SK-N-MC (cell line): ENCODE measurements at places on chromosomes 11 and 22.
A peak's percentile ranks its signal among the peaks of the same experiment; 100 is the strongest.

GRCh38 chr11:36453678-36454077 is 56.4 kb downstream of the TRAF6 start:
- no peak for DNase-seq

DNA sequence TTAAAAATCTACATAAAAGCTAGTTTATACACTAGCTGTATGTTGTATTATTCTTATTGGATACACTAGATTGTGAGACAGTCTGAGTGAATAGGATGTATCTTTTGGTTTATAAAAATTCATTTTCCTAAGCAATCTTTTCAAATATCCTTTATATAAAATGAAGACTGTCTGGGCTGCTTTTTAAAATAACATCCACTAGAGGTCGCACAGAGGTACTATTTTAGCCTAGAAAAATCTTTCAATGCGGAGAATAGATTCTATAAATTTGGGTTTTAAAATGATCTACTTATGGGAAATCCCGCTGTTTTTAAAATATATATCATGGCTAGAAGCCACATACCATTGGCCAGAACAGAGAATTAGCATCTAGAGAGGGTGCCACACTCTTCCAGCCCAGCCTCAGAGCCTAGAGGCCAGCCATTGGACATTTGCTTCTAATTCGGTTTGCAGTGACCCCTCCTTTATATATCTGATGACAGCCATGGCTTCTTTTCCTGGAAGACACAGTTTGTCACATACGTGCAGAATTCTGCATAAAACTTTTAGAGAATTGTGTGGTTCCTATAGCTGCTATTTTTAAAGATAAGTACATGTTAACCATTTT is 7.3 kb downstream of the C11orf97 start:
- peak; percentile 20 for DNase-seq

DNA sequence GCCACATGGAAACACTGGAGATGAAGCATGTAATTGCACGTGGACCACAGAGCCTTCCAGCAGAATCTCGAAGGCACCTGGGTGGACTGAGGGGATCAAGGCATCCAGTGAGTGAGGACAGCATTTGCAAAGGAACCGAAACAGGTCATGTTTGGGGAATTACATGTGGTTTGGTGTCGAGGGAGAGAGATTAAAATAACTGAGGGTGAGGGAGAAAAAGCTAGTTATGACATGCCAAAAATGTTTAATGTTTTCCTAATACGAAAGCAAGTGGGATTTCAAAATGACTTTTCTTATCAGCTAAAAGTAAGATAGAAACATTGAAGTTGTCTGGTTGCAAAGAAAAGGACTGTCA is 157.1 kb downstream of the BLID start:
- no peak for DNase-seq

DNA sequence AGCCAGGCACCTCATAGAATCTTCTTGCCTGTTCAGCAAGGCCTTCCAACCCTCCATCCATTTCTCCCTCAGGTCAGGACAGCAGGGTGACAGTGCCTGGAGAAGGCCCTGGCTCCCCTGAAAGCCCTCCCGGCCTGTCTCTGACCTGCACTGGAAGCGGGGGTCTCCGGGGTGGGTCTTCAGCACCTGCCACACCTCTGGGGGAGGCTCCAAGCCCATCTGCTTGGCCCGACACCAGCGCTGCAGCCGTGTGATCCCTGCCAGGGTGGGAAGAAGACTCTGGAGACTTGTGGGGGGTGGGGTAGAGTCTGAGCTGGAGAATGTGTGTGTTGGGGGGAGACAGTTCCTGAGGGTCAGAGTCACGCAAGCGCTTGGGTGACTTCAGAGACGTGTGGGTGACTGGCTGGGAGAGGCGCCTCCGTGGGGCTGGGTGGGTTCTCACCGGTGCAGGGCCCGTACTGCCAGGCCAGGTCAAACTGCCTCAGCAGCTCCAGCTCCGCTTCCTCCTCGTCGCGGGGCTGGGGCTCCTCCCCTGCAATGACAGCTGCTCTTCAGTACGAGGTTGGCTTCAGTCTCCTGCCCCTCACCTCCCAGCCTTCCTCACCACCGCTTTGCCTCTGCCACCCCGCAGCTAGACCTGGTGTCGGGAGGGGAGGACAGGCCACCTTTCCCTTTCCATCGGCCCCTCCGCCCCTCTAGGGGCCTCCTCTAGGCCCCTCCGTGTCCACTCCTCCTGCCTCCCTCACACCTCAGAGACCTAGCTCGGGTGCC is 615 bp downstream of the POLD4 start:
- no peak for DNase-seq

- no peak for DNase-seq
These were observed 68.0 kb upstream of the PRDM11 start for GRCh38 chr11:45078236-45079074.

- DNase-seq, result no peak
These were observed 24.6 kb upstream of the ZDHHC13 start for GRCh38 chr11:19092342-19092741.

- DNase-seq, result no peak
These were observed 11.5 kb upstream of the RRAS2 start for GRCh38 chr11:14370496-14370895.

- DNase-seq, result no peak
These were observed 404.5 kb downstream of the INSC start for GRCh38 chr11:15519124-15519791.

GRCh38 chr11:86152006-86152862 is 83.3 kb upstream of the PICALM start:
- no peak for DNase-seq

DNA sequence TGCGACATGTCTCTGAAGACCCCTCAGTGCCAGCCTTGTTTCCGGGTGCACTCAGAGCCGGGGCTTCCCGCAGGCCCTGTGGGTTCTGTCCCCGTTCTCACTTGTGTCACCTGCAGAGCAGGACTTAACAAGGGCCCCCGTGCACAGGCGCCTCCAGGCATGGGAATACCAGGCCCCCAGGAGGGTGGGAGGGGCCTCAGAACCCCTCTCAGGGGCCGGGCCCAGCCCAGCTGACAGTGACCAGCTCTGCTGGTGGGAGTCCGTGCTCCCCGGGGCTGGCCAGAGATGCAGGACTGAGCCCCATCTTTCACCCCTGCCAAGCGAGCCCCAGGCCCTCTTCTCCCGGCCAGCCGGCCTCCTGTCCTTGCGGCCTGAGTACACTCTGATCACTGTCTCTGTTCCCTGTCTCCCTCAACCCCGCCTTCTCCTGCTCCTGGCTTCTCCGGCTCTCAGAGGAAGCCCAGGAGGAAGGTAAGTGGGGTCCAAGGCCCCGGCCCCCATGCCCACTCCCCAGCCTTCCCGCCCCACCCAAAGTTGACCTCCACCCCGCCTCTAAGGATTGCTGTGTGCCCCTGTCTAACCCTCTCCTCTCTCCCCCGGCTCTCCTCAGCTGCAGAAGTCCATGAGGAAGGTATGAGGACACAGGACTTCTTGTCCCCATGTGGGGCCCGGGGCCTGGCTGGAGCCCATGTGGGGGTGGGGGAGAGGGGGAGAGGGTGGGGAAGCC is 5.3 kb downstream of the TNNT3 start:
- DNase-seq, result no peak

DNA sequence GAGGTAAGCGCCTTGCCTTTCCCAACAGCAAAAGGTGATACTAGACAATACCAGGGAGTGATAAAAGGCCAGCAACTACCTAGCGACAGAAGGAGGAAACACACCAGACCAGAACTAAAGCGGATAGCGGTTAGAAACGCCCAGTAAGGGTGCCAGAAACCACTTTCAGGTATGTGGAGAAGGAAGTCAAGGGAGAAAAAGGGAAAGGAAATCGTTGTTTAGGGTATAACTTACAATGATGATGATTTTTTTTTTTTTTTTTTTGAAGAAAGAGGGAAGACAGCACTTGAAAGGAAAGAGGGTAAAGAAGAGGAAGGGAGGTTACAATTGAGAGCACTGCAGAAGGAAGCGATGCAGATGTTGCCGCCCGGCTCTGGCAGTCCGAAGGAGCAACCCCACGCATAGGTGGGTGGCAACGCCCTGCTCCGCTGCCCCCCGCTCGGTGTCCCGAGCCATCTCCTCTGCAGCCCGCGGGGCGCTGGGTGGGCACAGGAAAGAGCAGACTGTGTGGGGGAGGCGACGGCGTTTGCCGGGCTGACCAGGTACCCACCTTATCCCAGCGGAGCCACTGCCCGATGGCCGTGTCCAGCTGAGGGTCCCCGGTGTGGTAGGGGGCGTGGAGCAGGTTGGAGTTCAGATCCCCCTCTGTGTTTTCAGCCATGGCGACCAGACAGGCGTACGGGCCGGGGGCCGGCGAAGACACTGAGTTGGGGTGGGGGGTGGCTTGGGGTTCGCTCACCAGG is 561 bp downstream of the PGM2L1 start:
- DNase-seq, result no peak

- no peak for DNase-seq
These were observed 56.7 kb upstream of the CLPB start for GRCh38 chr11:72491001-72491400.

- no peak for DNase-seq
These were observed 9.7 kb downstream of the PDGFB start for GRCh38 chr22:39234867-39235687.

GRCh38 chr22:32644252-32645100 is 157.0 kb upstream of the TIMP3 start:
- DNase-seq, result no peak

- no peak for DNase-seq
These were observed 614.6 kb downstream of the TBC1D22A start for GRCh38 chr22:47376901-47377505.

GRCh38 chr22:20968281-20968977 is 1.4 kb downstream of the AIFM3 start:
- no peak for DNase-seq

- peak; percentile 37 for DNase-seq
These were observed 1089.3 kb downstream of the FAM181B start for GRCh38 chr11:81644239-81644840.

DNA sequence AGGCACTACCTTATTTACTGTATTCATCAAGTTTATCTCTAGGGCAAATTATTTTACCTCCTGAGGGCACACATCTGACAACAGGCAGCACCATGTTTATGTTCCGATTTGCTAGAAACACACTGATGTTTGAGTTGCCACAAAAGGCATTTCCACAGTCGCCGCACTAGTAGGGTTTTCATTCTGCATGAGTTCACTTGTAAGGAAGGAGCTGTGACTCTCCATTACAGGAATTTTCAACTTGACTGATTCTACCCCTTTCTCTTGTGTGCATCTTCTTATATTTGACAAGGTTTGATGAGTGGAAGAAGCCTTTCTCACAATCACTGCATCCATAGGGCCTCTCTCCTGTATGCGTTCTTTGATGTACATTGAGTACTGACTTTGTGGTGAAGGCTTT is 455.9 kb upstream of the CNTN5 start:
- no peak for DNase-seq

- no peak for DNase-seq
These were observed 353.7 kb downstream of the METTL15 start for GRCh38 chr11:28461846-28462245.

DNA sequence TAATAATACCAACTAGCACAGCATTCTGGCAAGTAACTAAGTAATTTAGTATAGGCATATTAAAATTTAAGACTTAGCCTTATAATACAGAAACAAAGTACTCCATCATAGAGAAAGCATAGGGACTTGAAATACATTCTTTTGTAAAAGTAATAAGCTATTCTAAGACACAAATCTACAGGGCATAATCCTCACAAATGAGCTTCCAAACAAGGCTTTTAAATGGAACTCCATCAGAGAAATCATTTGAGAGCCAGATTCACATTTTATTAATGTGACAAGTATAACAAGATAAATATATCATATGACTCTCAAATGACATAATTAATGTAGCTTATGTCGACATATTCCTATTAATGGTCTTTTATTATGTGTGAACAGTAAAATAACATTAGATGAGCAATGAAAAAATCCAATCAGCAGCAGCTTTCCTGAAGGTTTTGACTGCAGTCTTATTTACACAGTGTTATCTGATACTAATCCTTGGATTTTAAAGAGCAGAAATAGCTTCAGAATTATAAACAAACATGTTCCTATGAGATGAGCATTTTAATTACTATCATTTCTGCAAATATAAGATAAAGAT is 241.4 kb downstream of the TTC28 start:
- DNase-seq, result no peak

- DNase-seq, result no peak
These were observed 333.9 kb downstream of the METTL15 start for GRCh38 chr11:28442131-28442530.

DNA sequence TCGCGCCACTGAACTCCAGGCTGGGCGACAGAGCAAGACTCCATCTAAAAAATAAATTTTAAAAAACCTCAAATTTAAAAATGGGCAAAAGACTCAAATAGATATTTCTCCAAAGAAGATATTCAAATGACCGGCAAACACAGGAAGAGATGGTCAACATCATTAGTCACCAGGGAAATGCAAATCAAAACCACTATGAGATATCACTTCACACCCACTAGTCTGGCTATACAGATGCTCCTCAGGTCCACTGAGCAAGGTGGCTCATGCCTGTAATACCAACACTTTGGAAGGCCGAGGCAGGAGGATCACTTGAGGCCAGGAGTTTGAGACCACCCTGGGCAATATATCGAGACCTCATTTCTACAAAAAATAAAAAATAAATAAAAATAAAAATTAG is 43.3 kb upstream of the SLC35C1 start:
- DNase-seq, result no peak

- DNase-seq, result no peak
These were observed 30.9 kb upstream of the CACNG2 start for GRCh38 chr22:36734171-36735058.

DNA sequence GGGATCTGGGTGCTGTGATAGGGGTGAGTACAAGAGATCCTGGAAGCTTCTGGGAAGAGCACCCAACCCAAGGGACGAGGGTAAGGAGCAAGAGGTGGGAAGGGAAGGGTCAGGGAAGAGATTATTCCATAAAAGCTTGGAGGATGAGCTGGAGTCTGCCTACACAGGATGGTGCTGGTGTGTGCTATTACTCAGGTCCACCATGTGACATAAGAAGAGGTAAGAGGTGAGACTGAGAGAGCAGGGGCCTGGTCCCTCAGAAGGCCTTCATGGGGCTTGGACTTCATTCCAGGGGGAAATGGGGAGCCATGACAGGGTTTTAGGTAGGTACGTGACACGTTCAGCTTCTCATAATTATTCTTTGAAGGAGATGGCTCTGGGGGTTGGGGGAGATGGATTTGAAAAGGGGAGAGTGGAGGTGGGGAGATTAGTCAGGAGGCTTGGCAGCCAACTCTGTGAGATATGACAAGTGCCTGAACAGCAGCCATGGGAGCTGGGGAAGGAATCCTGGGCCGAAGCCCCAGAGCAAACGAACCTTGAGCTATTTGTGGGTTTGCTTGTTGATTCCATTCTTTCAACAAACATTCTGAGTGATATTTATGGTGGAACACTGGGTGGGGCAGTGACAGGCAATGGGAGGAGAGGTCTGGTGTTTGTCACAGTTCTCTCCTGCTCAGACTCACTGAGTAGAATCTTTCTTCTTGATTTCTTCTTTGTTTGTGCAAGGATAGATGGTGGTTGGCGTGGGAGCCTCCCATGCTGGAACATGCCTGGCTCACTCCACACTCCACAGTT is 11.2 kb upstream of the NCAM1 start:
- no peak for DNase-seq

GRCh38 chr22:40399621-40400020 is 29.2 kb downstream of the SGSM3 start:
- no peak for DNase-seq
